ENCODE measurements at places on chromosomes 6 and 20. TPM values are rescaled to one million over a fixed set of nuclear protein-coding genes. Genes with fewer than 3 reads are reported as not detected.

- DNase-seq: no peak
Measured at GRCh38 chr6:72760114-72760793, 138.4 kb downstream of the KCNQ5 start.

- no peak for DNase-seq
Measured at GRCh38 chr20:22861990-22862389, 173.1 kb upstream of the SSTR4 start.

GRCh38 chr6:129370268-129370916, 339.6 kb downstream of the ARHGAP18 start:
- DNase-seq: no peak

DNA sequence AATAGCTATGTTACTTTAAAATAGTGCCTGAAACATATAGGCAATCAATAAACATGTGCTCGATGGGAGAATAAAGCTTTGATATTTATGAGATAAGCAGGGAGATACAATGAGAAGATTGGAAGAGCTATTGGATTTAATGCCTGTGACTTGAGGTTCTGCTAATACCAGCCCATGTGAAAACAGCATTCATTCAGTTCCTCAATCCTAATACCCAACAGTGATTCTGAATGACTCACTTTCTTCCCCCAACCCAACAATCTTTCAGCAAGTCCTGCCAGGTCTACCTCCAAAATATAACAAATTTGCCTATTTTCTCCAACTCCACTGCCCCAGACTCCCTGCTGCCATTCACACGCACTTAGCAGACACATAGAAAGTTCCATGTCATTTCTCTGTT, 26.6 kb upstream of the KLHL31 start:
- DNase-seq: no peak

The HRH3 gene
- not detected for total RNA-seq

The AGPAT1 gene
- total RNA-seq: 58.8 TPM

The LHFPL5 gene
- not detected for total RNA-seq
